ENCODE measurements at places on chromosomes 3 and 15.

DNA sequence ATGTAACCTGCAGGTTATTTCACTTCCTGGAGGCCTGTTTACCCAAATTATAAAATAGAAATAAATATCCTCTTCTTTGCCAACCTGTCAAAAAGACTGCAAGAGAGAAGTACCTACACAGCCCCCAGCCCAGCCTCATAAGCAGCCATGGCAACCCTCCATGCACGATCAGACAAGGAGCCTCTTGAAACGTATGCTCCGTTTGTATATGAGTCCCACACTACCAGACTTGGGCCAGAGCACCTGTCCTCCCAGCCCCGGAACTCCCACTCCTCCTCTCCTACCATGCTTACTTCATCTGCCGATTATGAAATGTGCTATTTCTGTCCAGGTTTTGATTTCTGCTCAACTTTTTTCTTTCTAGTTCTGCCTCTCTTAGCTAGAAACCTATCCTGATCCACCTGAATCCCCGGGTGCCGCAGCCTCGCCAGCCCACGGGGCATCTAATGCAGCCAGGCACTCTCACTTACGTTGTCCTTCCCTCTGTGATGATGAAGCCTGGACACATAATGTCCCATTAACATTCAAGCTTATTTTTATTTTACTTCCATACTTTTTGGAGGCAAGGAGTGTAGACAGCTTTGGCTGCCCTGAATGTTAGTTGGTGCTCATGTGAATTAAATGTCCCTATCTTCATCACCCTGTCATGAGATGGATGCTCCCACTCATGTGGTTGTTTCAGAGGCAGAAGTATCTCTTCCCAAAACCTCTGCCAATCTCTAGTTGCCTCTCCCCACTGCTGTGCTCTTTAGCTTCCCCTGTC lies 73.8 kb downstream of the MB21D2 start:
- DNase-seq: no peak

- DNase-seq: no peak
Observed at GRCh38 chr15:93703092-93703739, 528.1 kb upstream of the MCTP2 start.

DNA sequence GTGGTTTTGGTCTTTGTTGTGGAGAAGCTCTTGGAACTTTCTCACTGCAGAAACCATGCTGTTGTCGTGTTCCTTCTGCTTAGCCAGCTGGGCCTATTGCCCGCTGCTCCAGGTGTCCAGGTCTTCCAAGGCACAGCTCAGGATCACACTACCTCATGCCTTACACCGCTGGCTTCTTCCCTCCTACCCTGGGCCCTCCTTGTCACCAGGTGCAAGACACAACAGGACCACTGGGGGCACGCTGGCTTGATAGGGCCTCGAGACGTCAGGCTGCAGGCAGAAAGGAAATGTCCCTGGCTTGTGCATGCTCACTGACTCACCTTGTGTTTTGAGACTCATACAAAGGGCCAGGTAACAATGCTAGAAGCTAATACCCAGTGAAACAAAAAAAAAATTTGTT lies 32.3 kb downstream of the PAQR9 start:
- DNase-seq: no peak

DNA sequence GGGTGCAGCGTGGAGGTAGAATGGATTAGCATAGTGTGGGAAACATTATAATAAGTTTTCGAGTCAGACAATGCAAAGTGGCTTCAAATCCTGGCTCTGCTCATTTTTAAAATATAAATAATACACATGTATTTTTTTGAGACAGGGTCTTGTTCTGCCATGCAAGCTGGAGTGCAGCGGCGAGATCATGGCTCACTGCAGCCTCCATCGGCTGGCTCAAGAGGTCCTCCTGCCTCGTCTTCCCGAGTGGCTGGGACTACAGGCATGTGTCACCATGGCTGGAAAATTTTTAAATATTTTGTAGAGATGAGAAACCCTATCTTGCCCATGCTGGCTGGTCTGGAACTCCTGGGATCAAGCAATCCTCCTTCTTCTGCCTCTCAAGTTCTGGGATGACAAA lies 194.9 kb downstream of the ROBO1 start:
- no peak for DNase-seq

- DNase-seq: no peak
Observed at GRCh38 chr15:82950295-82950694, 2.2 kb downstream of the HOMER2 start.

DNA sequence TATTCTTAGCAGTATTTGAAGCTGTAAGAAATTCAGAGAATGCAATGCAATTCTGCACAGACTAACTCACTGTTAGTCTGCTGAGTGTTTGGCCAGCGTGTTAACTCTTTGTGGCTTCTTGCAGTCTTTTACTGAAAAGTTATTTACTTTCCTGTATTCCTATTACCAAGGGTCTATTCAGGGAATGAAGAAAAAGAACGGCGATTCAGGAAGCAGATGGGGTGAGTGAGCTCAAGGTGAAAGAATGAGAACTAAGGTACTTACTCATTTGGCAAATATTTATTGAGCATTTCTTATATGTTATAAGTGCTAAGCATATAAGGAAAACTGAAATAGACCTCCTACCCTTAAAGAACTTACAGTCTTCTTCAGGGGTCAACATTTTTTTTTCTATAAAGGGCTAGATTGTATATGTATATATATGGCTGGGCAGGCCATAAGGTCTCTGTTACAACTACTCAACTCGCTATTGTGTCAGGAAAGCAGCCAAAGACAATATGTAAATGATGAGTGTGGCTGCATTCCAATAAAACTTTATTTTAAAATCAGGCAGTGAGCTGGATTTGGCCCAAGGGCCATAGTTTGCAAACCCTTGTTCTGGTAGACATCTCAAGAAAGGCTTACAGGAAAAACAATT lies 271.9 kb upstream of the GADL1 start:
- DNase-seq: no peak

DNA sequence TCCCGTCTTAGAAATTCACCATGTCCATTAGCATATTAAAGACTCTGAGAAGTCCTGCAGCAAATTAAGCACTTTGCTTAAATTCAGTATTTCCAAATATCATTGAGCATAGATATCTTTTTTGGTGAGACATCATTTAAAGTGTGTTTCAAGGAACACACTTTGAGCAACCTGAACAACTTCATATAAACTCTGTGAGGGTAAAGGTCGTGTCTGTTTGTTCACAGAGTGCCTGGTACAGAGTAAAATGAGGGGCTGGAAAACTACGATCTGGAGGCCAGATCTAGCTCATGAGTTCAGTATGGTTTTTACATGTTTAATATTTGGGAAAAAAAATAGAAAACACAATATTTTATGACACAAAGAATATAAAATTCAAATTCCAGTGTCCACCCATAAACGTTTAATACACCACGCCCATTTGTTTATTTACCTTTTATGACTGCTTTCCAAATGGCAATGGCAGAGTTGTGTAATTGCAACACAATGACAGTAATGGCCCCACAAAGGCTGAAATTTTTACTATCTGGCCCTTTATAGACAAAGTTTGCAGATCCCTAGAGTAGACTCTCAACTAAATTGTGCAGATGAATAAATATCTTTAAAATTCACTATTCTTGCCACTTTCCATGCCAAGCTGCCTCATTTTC lies 67.4 kb downstream of the SNTN start:
- DNase-seq: no peak

GRCh38 chr3:125051205-125051604 lies 4.6 kb downstream of the HEG1 start:
- DNase-seq: no peak

DNA sequence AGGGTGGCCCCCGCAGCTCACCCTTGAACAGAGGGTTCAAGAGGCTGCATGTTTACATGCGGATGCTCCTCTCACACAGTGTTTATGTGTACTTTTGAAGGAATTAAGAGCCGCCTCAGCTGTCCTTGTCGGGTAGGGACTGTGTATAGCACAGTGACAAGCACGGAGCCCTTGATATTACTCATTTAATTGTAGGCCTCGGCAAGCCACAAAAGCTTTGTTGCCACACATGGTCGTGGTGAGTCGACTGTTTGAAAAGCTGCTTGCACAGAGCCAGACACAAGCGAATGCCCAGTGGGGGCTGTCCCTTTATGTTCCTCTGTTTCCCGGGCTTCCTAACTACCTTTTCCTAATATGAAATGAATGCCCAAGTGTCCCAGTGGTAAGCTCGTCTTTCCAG lies 4.5 kb downstream of the ESYT3 start:
- DNase-seq: no peak

DNA sequence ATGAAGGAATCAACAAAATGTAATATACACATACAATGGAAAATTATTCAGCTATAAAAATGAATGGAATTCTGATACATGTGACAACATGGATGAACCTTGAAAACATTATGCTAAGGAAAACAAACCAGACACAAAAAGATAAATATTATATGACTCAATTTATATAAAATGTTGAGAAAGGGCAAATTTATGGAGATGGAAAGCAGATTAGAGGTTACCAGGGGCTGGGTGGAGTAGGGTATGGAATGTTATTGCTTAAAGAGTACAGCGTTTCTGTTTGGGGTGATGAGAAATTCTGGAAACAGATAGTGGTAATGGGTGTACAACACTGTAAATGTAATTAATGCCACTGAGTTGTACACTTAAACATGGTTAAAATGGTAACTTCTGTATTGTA lies 50.9 kb downstream of the EMC4 start:
- no peak for DNase-seq

GRCh38 chr3:115999613-116000012 lies 376.3 kb downstream of the GAP43 start:
- DNase-seq: no peak
